ENCODE measurements at places on chromosomes 5 and 9.

DNA sequence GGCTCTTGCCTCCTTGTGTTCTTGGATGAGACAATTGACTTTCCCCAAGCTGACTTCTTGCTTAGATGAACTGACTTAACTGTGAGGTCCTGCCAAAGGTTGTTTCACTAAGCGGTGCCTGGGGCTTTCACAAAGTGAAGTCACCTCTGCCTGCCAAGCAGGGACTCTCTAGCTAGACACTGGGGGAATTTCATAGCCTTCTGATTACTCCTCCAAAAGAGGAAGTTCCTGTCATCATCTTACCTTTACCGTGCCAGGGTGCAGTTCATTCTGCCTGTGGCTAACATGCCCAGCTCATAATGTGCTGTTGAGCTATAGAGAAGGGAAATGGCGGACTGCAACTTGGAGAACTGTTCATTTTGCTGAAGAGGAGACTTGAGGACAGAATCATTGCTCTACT, 472.0 kb upstream of the WWC1 start:
- DNase-seq: no peak

DNA sequence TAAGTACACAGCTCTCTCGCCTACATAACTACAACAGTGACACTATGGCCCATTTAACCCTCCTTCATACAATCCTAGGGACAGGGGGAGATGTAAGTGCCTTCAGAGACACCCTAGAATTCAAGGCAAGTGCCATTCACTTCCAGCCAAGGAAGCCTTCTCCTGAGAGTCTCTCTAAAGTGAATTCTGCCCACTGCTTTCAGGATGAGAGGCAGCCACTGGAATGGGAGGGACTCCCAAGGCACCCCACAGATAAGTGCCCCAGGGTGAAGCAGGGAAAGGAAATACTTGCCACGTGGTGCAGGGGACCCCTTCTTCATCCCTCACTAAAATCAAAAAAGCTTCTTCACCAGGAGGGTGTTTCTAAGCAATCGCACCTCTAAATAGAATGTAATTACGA, 283.7 kb downstream of the ZNF608 start:
- no peak for DNase-seq

- DNase-seq: peak; percentile 6
Observed at GRCh38 chr5:92676215-92677165, 904.5 kb downstream of the NR2F1-AS1 start.

- DNase-seq: no peak
Observed at GRCh38 chr5:101897914-101898313, 398.2 kb downstream of the SLCO4C1 start.

DNA sequence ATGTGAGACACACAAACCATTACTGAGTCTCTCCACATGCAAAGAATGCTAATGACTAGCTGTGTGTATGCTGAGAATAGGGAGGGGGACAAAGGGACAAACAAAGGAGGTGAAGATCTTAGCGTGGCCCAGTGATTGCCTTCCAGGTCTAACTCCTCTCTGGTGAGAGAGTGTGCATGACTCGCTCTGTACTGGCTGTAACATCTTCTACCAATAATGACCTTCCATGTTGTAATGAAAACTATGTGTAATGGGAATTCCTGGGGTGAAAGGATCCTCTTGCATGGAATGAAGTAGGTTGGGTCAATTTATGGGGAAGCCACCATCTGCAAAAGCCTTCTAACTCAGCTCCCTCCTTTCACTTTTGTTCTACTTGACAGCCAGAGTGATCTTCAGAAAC, 24.4 kb upstream of the GPR151 start:
- no peak for DNase-seq

- no peak for DNase-seq
Observed at GRCh38 chr9:107251756-107252322, 31.2 kb upstream of the RAD23B start.

- DNase-seq: no peak
Observed at GRCh38 chr5:121968910-121969607, 7.3 kb downstream of the SRFBP1 start.

GRCh38 chr5:179316982-179317381, 28.3 kb downstream of the ADAMTS2 start:
- no peak for DNase-seq

GRCh38 chr9:99118782-99119466, 14.0 kb downstream of the TGFBR1 start:
- DNase-seq: no peak

DNA sequence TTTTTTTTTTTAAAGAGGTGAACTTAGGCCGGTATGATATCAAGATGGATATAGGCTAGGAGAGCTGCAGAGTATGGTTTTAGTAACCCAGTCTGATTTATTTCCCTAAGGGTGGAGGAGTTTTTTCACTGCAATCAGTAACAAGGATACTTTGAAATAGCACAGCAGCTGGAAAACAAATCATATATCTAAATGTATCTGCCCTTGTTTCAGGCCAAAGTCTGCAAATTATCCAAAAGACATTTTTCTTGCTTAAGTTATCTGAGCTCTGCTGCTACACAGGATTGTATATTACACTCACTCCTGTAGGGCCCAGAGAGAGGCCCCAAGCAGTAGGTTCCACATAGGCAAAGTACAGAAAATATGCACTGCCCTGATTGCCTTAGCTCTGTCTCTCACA, 222.4 kb downstream of the NTRK2 start:
- no peak for DNase-seq

DNA sequence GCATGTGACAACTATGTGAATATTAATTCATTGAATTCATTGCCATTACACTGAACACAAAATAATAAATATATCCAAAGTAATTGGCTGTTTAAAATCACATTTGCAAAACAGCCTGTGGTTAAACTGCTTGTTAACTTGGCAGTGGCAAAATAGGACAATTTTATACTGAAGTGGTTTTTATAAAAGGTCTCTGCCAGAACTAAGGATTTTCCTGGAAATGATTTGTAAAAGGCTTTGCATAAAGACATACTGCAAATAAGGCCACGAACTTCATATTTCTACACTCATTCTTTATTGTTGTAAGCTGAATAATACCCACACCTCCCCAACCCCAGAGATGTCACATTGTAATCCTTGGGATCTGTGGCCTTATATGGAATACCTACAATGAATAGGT, 370.3 kb upstream of the RGMB start:
- DNase-seq: no peak

DNA sequence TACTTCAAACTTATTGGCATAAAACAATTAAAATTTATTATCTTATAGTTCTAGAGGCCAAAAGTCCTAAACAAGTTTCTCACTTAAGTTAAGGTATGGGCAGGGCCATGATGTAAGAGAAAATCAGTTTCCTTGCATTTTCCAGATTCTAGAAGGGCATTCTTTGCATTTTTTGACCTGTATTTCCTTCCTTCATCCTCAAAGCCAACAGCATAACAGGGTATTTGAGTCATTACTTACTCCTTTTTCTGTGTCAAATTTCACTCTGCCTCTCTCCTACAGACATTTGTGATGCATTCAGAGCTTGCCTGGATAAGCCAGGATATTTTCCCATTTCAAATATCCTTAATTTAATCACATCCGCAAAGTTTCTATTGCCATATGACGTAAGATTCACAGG, 1499.0 kb downstream of the EFNA5 start:
- DNase-seq: no peak

DNA sequence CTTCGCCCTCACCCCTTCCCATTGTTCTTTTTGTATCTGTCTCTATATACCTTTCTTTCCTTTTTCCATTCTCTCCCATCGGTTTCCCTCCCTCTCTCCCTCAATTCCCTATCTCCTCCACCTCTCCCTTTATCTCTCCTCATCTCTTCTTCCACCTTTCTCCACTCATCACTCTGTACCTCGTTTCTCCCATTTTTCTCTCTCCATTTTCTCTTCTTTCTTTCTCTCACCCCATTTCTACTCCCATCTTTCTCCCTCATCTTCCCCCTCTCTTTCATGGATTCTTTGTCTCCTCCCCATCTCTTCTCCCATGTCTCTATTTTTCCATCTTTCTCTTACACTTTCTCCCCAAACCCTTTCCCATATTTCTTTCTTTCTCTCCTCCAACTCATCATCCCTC, 385.9 kb upstream of the CLINT1 start:
- DNase-seq: no peak

DNA sequence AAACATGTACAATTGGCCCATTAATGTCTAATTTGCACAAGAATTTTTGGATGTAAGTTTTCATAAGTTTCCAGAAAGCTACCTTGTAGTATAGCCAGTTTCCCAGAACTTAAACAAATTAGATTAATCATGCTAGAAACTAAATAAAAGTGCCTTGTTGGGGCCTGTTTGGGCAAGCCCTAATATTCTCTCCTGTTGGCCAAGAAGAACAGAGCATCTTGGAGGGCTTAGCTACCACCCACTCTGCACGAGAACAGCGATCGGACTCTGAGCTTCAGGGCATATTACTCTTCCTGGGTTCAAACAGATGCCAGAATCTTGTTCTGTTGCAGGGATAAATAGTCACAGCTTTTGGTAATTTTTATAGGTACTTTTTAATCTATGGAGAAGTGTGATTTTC, 88.2 kb downstream of the GAS1 start:
- no peak for DNase-seq

DNA sequence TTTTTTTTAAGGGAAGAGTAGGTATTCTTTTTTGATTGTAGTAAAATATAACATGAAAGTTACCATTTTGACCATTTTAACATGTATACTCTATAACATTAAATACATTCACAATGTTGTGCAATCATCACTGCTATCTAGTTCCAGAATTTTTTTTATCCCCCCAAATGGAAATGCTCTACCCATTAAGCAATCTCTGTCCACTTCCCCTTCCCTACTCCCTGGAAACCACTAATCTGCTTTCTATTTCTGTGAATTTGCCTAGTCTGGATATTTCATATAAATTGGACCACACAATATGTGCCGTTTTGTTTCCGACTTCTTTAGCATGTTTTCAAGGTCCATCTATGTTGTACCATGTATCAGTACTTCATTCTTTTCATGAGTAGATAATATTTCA, 429.5 kb downstream of the TLE1 start:
- no peak for DNase-seq

DNA sequence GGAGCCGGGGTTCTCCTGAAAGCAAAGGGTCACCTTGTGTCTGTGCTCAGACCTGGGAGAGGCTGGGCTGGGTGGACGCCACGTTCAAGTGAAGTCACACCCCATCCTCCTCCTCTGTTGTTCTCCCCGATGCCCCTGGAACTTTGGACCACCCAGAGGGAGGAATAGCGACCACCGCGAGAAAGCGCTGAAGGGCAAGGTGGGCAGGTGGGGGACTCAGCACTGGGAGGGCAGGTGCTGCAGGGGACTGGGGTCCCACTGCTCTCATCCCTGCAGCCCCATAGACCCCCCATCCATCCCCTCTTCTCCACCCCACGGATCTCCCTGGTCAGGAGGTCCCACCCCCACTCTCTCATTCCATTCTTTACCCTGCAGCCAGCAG, 48.8 kb upstream of the COL5A1 start:
- no peak for DNase-seq

DNA sequence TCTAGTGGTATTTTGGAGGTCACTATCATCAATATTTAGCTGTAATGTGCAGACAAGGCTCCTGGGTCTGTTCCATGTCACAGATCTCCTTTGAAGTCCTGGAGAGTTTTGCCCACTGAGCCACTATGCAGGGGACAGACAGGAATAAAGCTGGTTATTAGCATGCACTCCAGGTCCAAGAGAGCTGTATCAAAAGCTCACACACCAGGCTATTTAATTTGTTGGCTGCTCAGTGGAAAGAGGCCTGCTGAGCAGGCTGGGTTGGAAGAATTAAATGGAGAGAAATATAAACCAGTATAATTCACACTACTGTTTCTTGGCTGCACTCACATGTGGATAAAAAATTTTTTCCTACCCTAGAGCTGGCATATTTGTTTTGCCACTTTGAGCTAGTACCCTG, 113.8 kb upstream of the TAF11L2 start:
- no peak for DNase-seq

DNA sequence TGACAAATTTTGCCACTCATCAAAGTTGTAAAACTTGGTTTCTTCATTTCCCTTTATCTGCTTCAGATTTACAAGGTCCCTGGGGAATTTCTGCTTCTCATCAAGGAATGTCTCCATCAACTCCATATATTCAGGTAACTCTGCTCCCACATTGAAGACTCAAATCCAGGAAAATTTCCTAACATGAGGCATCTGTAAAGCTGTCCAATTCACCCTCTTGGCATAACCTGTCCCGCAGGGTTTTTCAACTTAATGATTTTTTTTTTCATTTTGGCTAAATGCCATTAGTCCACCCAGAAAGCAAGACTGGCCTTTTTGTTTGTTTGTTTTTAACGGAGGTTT, 50.2 kb upstream of the SLC30A5 start:
- DNase-seq: no peak

GRCh38 chr5:174935854-174936474, 211.6 kb downstream of the MSX2 start:
- peak; percentile 84 for DNase-seq

DNA sequence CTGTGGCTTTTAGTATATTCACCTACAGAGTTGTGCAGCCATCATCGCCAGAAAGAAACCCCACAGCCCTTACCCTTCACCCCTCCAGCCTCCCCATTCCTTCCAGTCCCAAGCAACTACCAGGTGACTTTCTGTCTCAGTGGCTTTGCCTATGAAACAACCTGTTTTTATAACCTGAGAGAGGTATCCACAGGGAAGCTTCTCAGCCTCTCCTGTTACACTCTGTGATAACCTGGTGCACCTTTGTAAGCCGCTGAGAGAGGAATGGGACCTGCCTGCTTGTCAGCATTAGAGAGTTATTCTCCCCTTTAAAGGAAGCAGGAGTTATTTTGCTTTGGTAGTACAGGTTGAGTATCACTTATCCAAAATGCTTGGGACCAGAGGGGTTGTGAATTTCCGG, 93.6 kb downstream of the TRIO start:
- DNase-seq: no peak

GRCh38 chr5:9335754-9336495, 209.9 kb downstream of the SEMA5A start:
- DNase-seq: no peak

GRCh38 chr5:151254556-151254955, 1.6 kb downstream of the GM2A start:
- no peak for DNase-seq
